Posterior cingulate gyrus (tissue), 11 donors: ENCODE measurements at places on chromosomes 7 and 10.

DNA sequence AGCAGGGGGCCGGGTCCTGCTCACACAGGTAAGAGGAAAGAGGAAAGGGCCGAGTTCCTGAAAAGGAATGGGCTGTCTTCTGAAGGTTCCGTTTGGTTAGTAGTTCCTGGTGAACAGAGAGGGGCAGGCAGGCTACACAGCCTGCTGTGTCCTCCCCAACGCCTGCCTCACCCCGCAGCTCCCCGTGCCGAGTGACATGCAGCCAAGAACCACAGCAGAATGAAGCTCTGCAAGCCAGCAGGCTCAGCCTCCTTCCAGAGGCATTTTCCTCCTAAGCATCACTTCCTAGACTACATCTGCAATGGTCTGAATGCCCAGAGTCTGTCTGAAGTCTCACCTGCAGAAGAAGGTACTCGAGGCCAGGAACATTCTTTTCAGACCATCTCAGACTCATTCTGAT lies 202.4 kb upstream of the TCERG1L start:
- no peak for DNase-seq

DNA sequence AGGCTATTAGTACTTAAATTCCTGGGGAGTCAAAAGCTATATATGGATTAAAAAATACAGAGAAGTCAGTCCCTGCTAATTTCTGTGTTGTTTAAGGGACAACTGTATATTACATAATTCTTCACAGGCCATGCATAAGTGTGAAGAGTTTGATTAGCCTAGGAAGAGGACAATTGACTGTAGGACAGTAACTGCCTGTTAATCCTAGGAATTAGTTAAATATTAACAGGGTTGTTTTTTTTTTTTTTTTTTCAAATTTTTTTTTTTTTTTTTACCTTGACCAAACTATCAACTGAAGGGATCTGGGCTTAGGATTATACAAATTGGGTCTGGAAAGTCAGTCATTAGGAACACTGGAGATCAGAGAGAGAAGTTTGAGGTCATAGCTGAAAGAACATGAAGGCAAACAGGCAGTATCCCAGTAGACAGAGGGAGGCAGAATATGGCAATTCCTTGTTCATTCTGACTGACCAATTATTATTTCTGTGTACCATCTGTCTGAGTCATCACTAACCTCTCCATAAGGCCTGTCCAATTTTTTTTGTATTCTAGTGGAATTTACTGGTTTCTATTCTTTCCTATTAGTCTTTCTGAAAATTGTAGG lies 1139.2 kb downstream of the SORCS1 start:
- DNase-seq = no peak

GRCh38 chr10:1552881-1553670 lies 184.2 kb downstream of the ADARB2 start:
- peak; percentile 17 for DNase-seq

DNA sequence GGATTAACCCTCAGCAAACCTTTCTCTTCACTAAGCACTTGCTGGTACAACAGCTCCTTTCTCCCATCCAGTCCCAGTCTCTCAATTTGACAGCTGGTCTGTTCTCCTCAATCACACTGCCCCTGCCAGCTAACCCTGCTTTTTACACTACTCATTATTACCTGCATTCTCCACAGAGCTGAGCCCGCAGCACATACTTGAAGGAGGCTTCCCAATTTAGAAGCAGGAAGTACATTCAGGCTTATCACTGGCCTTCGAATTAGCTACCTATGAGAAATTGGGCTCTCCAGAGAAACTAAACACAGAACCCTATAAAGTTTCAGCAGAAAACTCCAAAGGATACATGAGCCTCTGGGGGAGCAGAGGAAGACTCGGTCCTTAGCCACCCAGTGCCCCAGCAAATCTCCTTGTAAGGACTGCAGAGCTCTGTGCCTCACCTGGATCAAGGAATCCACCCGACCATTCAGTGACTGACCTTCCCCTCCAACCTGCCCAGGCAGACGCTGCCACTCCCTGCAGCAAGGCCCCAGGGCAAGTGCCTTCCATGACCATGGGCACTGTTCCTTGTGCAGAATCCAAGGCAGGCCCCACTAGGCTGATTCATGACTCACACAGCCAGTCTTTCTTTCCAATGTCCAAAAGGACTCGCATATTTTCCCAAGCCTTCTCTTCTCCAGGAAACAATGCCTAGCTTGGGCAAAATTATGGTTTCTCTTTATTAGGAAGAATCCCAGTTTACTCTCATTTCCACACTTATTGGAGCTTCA lies 68.0 kb downstream of the VOPP1 start:
- no peak for DNase-seq

- no peak for DNase-seq
These were observed 47.0 kb downstream of the TBATA start for GRCh38 chr10:70738006-70738760.

DNA sequence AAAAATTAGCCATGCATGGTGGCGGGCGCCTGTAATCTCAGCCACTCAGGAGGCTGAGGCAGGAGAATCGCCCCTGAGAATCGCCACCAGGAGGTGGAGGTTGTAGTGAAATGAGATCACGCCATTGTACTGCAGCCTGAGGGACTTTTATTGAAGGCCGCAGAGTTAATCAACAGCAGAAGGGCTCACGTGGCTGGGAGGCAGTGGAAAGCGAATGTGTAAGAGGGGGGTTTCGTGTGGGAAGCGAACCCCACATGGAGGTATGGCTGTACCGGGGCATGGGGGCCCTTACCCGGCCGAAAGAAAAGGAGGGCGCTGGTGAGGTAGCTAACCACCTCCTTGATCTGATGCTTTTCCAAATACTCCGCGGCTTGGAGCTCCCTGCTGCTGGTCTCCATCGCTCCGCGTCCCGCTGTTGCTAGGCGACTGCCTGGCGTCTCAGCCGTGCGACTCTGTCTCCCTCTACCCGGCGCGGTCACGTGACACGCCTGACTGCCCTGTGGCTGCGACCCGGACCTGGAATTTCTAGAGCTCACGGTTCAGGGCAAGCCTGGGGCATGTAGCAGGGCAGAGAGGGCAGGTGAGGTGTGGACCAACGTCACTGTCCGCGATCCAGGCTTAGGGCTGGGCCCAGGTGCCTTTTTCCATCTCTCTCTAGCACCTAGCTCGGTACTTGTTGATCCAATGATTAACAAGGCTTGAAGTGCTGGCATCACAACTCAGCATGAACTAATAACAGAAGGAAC lies at the start of gene EFCAB10:
Gene EFCAB10 (minus strand): TSS at position 428 of the 746 bp plus-strand sequence. CDS start 30 bp downstream, at position 398.
- DNase-seq = peak; percentile 72

- DNase-seq = no peak
These were observed 51.2 kb upstream of the KMT2E start for GRCh38 chr7:104962781-104963180.

- DNase-seq = no peak
These were observed 99.2 kb downstream of the GRK5 start for GRCh38 chr10:119306514-119306951.

- DNase-seq = no peak
These were observed 3.5 kb downstream of the AIMP2 start for GRCh38 chr7:6012355-6013104.

DNA sequence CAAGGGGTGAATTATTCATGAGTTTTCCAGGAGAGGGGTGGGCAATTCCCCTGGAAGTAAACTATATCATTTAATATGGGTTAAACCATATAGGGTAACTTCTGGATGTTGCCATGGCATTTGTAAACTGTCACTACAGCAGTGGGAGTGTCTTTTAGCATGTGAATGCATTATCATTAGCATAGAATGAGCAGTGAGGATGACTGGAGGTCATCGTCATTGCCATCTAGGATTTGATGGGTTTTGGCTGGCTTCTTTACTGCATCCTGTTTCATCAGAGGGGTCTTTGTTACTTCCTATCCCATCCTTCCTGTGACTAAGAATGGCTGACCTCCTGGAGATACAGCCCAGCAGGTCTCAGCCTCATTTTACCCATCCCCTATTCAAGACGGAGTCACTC lies 139.5 kb upstream of the PRKCQ start:
- DNase-seq = no peak

- no peak for DNase-seq
These were observed 100.5 kb downstream of the CXCL12 start for GRCh38 chr10:44284198-44285084.

DNA sequence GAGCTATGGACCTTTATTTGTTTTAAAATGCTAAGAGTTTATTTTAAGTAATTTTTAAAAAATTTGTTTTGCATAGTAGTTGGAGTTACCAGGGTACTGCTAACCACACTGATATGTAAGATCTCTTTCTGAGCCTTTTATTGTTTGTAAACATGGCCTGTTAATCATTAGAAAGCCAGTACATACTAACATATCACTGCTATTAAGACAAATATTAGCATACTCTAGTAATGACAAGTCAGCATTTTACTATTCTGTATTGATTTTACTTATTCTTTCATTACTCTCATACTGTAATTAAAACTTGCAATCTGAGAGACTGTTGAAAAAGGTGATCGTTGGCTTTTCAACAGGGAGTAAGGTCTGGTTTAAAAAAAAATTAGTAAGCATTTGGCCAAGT lies 66.7 kb downstream of the PTEN start:
- DNase-seq = no peak

GRCh38 chr10:99619090-99619800 lies 994 bp downstream of the SLC25A28 start:
- no peak for DNase-seq

DNA sequence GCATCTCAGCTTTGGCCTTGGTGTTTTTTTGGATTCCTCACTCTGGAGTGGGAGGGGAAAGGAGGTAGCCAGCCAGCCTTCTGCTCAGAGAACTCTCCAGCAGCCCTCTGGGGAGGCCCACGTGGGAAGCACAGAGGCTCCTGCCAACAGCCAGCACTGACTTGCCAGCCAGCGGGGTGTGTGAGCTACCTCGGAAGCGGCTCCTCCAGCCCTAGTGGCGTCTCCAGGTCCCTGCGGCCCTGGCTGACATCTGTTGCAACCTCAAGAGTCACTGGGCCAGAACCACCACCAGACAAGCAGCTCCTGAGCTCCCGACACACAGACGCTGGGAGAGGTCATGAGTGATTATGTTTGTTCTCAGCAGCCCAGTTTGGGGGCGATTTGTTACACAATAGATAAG lies 180.2 kb upstream of the FZD8 start:
- DNase-seq = peak; percentile 79

- no peak for DNase-seq
These were observed 18.8 kb upstream of the MINDY3 start for GRCh38 chr10:15879058-15879457.

- DNase-seq = no peak
These were observed 389.4 kb downstream of the KCNMA1 start for GRCh38 chr10:77248104-77248790.

GRCh38 chr7:151113344-151114150 lies 27.3 kb downstream of the AGAP3 start:
- DNase-seq = no peak

- no peak for DNase-seq
These were observed 336.0 kb upstream of the IGFBP3 start for GRCh38 chr7:46256870-46257661.

DNA sequence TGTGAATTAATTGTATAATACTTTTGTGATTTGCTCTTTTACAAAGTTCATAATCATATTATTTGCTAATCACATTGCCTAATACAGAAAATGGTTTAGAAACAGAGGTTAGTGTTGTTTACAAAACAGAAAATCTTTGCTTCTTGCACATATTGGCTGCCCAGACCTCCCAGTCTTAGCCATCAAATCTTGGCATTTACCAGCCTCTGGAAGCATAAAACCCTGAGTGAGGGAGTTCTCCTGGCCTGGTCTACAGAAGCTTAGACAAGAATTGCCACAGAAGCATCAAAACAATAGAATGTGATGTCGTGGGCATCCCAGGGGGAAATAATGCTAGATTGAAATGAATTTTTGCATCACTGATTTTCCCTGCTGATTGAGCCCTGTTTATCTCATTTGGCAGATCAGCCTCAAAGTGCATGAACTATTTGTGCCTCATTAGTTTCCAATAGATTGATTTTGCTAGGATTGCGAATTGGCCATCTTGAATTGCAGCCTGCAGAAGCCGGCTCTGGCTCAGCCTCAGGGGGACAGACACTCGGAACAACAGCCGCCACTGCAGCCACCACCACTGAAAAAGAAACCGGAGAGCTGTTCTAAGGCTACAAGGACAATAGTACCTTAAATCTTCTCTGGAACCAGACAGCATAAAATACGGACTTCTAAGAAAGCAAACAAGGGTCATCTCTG lies 11.1 kb upstream of the SORBS1 start:
- no peak for DNase-seq

- no peak for DNase-seq
These were observed 34.2 kb downstream of the C10orf67 start for GRCh38 chr10:23310404-23310803.

GRCh38 chr7:157120181-157120580 lies 18.5 kb upstream of the UBE3C start:
- DNase-seq = no peak

- DNase-seq = no peak
These were observed 250.4 kb downstream of the RNLS start for GRCh38 chr10:88332503-88333247.

DNA sequence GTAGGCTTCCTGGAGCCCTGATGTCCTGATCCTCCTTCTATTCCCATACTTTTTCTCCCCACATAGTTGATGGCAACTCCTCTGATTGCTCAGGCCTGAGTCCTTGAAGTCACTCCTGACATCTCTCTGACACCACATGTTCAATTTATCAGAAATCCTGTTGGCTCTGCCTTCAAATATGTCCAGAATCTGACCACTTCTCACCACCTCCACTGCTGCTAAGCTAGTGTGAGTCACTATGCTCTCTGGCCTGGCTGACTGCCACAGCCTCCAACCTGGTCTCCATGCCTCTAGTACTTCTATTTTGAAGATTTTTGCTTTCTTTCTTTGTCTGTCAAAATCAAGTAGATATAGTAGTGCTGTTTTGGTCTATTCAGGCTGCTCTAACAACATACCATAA lies 53.0 kb downstream of the TMEM229A start:
- DNase-seq = no peak

GRCh38 chr7:90903841-90904240 lies 307.7 kb downstream of the CDK14 start:
- DNase-seq = no peak

DNA sequence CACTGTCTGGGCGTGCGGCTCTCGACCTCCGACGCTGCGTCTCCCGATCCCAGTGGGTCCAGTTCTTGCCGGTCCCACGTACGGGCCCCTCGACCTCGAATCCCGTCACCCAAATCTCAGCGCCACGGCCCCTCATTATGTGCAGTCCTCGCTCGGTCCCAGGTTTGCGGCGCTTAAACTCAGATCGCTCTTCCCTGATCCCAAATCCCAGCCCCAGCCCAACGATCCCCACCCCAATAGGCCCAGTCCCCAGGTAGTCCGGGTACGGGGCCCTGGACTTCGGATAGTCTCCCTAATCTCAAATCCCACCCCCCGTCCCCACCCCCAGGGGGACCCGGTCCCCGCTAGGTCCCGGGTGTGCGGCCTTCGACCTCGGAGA lies 666 bp downstream of the HNRNPF start:
- DNase-seq = no peak

- peak; percentile 80 for DNase-seq
These were observed 244.4 kb downstream of the RPS24 start for GRCh38 chr10:78278058-78278404.

GRCh38 chr7:27191161-27191731 lies 6.2 kb upstream of the HOXA11 start:
- no peak for DNase-seq

DNA sequence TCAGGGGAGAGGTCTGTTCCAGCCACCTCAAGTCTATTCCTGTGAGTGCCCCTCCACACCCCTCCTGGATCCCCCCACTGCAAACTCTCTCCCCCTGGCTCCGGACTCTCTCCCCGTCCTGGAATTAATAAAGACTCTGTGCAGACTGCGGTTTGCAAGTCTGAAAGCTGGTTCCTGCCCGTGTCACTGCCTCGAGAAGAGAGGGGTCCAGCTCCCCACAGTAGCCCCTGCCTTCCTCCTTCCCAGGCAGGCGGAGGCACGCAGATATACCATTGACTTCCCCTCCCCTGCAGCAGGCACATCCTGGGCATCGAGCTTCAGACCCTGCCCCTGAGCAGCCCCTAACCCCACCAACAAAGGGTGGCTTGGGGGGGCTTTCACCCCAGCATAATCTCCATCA lies 2.2 kb upstream of the ELN start:
- DNase-seq = no peak
